ENCODE measurements at places on chromosomes 2 and 18.

- no peak for DNase-seq
These were observed 60.4 kb upstream of the SEC11C start for GRCh38 chr18:59079264-59079663.

DNA sequence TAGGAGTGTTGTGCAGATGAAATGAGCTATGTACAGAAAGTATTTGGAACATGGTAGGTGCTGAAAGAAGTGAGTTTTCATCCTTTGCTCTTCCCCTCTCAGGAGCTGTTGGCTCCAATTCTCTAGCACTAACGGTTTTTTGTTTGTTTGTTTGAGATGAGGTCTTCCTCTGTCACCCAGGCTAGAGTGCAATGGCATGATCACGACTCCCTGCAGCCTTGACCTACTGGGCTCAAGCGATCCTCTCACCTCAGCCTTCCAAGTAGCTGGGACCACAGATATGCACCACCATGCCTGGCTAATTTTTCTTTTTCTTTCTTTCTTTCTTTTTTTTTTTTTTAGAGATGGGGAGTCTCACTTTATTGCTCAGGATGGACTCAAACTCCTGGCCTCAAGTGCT lies 12.8 kb downstream of the ABCG5 start:
- no peak for DNase-seq

DNA sequence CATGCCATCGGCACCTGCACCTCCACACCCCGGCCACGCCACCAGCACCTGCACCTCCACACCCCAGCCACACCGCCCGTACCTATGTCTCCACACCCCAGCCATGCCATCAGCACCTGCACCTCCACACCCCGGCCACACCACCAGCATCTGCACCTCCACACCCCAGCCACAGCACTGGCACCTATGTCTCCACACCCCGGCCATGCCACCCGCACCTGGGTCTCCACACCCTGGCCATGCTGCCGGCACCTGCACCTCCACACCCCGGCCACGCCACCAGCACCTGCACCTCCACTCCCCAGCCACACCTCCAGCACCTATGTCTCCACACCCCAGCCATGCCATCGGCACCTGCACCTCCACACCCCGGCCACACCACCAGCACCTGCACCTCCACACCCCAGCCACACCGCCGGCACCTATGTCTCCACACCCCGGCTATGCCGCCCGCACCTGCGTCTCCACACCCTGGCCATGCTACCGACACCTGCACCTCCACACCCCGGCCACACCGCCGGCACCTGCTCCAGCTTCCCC lies 390.3 kb upstream of the MYT1L start:
- no peak for DNase-seq

GRCh38 chr2:19868224-19868623 lies 33.6 kb downstream of the TTC32 start:
- no peak for DNase-seq

- no peak for DNase-seq
These were observed 84.4 kb downstream of the LPIN1 start for GRCh38 chr2:11830708-11831301.

DNA sequence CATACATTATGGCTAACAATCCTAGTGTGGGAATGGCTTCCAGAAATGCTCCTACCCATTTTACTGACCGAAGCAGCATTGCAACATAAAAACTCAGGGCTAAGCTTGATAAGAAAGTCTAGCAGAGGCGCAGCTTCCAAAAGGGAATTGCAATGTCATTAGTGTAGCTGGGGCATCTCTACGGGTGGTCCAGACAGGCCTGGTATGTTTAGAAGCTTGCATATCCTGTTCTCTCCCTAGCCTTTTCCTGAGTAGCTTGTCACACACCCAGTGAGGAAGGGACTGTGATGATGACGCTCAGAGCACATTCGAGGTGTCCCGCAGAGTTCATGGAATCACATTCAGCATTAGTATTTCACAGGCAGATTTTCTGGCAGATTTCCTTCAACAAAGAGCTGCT lies 38.0 kb upstream of the COL5A2 start:
- no peak for DNase-seq

DNA sequence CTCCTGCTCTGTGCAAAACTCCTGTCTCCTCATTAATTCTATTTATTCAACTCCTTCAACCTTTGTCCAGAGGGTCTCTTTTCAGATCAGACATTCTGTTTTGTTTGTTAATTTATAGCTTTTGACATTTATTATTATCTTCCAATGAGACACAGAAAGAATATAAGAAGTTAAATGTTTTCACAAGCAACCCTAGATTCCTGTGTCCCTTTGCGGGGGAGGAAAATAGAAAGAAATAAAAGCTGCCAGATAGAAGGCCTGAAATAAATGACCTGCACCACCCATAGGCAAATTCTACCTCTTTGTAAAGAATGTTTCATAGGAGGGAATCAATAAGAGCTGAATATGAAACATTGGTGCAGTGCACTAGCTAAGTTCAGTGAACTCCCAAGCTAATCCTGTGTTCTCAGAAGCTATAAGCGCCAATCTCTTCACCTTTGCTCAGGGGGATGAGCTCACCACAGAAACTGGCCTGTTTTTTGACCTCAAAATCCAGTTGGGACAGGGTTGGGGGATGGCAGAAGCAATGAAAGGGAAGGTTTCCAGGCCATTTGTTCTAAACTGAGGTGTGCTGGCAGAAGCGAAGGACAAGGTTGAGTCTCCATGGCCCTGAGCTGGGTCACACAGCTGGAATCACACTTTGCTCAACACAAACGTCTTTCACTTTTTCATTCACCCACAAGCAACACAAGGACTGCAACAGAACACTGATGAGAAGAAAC lies 258.6 kb downstream of the NRXN1 start:
- DNase-seq: no peak

DNA sequence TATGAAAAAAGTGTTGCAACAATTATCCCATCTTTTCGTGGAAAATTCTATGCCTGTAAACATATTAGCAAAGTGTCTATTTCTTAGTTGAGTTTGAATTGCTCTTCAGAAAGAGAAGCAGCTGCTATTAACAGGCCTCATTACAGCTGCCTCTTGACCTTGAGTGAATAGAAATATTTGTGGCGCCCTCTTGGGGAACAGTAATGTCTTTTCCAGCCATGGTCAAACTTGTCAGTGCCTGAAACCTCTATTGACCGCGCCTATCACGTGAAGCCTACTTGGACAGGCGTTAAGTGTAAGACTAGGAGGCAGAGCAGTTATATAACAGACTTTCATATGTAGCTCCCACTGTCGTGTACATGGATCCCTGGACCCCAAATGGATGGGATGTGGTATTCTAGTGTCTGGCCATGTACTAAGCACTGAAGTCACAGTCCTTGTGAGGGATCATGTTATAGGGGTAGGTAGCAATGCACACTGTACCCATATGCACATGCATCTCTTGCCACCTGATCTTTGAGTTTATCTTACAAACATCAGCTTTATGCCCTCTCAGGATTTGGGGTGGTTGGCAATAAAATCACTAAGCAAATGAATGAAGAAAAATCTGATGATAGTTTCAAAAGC lies 245.0 kb downstream of the PTGR3 start:
- DNase-seq: peak; percentile 18

GRCh38 chr18:23401400-23402347 lies 51.4 kb upstream of the RIOK3 start:
- peak; percentile 58 for DNase-seq

GRCh38 chr2:27754138-27754588 lies 17.4 kb upstream of the MRPL33 start:
- DNase-seq: peak; percentile 78

- no peak for DNase-seq
These were observed 223.6 kb upstream of the EPAS1 start for GRCh38 chr2:46073540-46074046.

GRCh38 chr2:113098041-113098440 lies 29.4 kb upstream of the IL1RN start:
- no peak for DNase-seq

DNA sequence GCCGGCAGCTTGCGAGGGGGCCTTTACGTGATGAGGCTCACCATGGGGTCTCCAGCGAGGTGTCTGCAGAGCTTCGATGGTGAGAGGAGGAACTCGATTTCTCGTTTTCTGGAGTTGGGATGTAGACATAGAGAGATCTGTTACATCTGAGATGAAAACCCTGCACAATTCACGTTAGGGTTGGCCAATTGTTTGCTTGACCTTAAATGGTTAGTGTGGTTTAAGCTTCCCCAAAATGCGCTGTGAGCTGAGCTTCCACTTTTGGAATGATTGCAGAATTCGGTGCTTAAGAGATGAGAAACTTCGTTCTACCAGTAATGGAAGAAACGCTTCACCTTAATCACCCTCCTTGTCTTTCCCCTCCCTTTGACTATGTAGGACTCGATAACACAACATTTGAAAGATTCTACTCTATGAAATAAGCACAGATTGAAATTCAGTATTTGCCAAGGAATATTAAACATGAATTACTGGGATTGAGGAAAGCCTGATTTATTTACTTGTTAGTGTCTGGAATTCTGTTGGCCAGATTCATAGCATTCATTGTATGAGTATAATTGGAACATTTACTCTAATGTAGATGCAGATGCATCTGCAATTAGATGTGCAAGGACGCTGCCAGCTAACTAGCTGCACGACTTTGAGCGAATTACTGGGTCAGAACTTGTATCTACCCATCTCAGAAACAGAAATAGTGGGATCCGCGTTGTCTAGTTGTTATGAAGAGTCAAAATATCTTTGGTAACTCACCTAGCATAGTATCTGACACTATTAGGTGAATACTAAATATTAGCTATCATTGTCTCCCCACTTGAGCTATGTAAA lies 1.6 kb upstream of the KLF7 start:
- no peak for DNase-seq

GRCh38 chr2:287471-287885 lies 413 bp downstream of the ALKAL2 start:
- DNase-seq: peak; percentile 50

DNA sequence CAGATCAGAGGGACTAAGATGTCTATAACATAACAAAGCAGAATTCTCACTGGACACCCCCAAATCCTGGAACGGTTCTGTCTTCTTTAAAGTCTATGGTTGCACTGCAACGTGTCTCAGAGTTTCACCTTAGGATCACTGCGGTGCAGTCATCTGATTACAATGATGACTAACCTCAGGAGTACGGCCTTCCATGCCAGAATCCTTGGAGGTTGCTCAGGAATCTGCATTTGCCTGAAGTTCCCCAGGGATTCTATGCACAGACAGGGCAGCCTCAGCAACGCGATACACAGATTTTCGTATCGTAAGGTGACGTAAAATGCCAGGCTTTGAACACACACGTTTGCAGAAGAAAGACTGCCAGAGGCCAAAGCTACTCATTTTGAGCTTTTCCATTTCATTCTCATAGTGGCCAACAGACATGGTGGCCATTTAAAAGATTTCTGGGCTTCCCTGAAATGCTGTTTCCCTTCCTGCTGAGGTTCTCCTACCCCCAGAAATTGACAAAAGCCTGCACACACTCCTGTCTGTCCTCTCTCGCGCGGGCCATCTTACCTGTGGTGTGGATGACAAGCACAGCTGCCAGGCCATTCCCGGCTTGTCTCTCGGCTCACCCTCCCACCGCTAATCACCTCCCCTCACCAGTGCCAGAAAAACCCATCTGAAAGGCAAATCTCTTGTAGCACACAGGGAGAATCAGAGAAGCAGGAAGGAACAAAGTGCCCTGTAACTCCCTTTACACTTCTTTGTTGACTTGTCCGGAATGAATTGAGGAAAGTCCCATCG lies 148.8 kb downstream of the ACKR3 start:
- DNase-seq: no peak

GRCh38 chr2:175008801-175009495 lies 3.8 kb upstream of the CHN1 start:
- DNase-seq: no peak

Data from nephron progenitor cell (in vitro differentiated cells).